Renal cortical epithelial cell (primary cell): ENCODE measurements at places on chromosomes 3 and 15.
A peak's percentile ranks its signal among the peaks of the same experiment; 100 is the strongest.

- peak; percentile 25 for DNase-seq
Observed at GRCh38 chr15:30956216-30957124, 35.0 kb downstream of the MTMR10 start.

DNA sequence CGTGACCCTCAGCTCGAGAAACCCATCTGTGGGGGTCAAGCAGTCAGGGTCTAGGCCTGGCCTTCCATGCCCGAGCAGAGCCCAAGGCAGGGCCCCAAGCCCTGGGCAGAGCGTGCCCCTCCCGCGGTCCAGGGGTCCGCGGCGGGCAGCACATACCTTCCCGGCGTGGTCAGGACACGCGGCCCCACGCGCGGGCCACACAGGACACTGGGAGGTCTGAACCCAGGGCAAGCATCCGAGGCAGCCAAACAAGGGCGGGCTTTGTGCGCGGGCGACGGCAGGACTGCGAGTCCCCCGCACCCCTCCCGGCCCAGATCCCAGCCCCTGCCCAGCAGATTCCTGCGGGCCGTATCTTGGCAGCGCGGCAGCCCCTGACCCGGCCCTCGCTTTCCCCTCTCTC, 61.6 kb upstream of the ACAN start:
- no peak for DNase-seq

- DNase-seq: no peak
Observed at GRCh38 chr3:16266714-16267113, 1.7 kb downstream of the OXNAD1 start.

- DNase-seq: no peak
Observed at GRCh38 chr3:120472121-120472844, 21.5 kb upstream of the FSTL1 start.

DNA sequence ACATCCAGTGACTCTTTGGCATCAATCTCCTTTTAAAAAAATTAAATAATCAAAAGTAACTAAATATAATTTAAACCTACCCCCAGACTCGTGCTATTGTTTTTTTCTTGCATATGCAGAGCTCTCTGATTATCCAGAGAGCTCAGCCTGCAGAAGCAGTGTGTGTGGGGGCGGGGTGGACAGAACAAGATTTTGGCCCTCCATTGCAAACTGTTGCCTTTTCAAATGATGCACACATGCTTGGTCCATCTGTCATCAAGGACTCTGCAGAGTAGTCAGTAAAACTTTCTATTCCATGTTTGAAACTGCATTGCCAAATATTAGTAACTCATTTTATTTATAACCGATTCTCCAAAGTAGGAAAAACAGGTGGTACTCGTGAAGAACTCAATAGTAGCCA, 28.6 kb upstream of the STXBP5L start:
- DNase-seq: no peak
